GDM1 (cell line): ENCODE measurements at places on chromosomes 5 and 9.

DNA sequence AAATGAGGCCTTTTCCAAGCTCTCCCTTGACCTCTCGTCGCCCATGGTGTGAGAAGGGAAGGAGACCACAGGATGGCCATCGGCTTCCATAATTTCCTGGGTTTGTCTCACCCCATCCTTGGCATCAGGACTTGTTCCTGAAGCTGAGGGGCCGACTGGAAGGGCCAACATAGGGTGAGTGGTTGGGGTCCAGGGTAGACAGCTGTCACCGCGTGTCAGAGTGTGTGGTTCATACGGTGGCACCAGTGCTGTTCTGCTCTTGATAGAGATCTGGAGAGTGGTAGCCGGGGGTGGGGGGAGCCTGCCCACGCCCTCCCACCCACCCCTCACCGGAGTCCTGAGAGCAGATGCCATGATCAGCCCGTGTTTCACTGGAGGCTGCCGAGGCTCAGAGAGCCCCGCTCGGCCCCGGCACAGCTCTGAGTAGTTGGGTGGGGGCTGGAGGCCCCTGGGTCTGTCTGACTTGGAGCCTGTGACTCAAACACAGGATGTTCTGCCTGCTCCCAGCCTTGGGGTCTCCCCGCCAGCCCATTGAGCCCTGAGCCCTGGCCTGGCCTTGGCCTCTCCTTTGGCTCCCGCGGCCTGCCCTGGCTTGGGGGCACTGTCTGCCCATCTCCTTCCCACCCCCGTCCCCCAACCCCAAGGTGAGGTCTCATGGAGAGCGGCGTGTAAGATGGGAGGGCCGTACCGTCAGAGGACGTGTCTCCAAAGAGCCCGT, 53.1 kb upstream of the IER5L start:
- no peak for DNase-seq

DNA sequence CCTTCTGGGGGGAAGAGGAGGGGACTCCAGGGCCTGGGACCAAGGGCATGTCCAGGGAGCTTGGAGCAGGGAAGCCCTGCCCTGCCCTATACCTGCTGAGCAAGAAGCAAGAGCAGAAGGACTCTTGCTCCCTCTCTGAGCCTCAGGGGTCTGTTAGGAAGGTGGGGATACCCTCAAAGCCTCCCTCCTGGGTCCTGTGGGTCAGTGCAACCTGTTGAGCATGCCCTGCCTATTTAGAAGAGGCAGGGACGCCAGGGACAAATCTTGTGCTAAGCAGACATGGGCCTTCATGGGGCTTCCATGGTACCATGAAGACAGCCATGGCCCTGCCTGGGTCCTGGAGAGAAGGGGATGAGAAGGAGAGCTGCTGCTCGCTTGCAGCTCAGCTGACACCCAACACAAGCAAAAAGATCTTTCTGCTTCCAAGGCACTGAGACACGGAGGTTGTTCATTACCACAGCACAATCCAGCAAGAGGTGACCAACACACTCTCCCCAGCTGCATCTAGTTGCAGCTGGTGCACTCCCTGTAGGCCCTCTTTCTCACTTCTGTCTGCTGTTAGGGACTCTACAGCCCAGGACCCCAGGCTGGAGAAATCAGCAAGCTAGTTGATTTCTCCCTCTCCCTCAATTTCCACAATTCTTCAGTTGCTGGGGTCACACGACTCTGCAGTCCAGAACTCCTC, 39.3 kb downstream of the C9orf50 start:
- no peak for DNase-seq

DNA sequence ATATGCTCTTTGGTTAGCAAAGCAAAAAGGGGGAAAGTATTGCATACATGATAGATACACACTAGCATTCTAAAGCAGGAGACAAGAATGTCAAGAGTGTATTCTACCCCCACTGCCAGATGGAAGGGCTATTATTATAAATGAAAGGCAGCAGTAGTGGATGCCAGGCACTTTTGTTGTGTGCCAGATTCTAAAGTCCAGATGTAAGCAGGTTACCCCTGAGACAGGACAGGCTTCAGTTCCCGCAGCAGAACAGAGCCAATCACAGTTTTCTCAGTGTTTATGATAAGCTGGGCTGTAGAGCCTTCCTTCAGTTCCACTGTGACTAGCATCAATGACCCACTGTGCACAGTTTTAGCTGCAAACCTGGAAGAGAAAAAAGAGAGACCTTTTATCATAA, 226.6 kb upstream of the TBCA start:
- DNase-seq = no peak

DNA sequence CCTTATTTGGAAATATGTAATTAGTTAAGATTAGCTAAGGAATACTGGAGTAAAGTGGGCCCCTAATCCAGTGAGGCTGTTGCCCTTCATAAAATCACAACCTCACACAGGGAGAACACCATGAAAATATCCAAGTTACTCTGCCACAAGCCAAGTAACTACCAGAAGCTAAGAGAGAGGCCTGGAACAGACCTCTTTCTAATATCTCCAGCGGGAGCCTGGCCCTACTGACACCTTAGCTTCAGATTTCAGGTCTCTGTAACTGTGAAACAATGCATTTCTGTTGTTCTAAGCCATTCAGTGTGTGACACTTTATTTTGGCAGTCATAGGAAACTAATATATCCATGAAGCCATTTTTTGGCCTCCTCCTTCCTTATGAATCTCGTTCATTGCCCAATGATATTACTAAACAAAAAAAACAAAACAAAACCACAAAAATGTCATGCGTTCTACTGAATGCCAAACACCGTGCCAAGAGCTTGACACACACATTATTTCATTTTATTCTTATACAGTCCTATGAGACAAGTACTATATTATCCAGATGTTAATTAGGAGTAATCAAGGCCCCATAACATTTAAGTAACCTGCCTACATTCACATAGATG, 699.0 kb downstream of the MAT2B start:
- DNase-seq = no peak

DNA sequence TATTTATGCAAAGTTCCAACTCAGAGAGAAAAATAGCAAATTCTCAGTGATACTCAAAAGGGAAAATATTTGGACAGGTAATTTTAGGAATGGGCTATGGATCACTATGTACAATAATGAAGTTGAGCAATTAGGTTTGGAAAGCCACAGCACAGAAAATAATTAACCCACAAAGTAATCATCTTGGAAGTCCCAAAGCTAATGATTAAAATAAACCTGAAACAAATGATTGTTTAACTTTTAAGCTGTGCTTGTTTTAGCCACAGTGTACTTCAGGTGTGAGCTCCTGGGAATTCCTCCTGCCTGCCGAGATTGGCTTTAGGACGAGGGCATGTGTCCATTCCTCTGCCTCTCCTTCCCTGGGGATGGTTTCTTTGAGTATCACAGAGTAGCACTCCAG, 403.9 kb downstream of the ZSWIM6 start:
- no peak for DNase-seq

GRCh38 chr5:75654693-75655295, 43.5 kb downstream of the ANKDD1B start:
- DNase-seq = no peak

DNA sequence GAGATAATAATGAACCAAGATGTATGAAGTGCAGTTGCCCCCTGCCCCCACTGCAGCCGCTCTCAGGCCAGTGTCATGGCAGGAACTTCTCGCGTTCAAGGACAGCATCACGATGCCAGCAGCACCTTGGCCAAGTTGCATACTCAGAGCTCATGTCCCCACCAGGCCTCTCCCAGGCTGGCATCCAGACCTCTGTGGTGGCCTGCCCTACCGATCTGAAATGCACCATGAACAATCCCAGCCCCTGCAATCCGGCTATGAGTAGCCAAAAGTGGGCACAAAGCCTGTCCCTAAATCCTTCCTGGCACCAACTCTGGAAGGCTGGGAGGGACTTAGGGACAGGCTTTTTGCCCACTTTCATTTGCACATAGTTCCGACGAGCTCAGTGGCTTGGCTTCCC, 140.9 kb downstream of the PAX5 start:
- no peak for DNase-seq

- DNase-seq = no peak
These were observed 133.4 kb downstream of the PHF2 start for GRCh38 chr9:93709600-93710369.

DNA sequence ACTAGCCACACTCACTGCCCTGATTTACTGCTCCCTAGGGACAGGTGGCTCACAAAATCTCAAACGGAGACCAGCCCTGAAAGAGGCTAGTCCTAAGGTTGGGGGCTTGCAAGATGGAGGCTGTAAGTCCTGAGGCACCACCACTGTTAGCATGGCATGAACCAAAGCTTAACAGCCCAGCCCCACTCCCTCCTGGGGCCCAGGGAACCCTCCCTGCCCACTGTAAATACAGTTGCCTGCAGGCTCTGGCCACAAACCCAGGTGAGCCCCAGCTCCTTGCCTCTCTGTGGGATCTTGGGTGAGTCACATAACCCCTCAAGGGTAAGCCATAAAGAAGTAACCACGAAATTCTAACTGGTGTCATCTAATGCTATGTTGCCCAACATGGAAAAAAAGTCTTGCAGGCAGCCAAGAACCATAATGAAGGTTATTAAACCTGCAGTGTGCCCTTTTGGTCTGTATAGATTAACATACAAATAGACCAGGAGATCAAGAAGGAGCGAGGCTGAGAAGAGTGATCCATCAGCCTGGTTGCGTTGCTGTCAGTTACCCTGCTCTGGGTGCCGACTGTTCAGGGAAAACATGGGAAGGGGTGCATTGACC, 1.7 kb upstream of the POMT1 start:
- DNase-seq = no peak

DNA sequence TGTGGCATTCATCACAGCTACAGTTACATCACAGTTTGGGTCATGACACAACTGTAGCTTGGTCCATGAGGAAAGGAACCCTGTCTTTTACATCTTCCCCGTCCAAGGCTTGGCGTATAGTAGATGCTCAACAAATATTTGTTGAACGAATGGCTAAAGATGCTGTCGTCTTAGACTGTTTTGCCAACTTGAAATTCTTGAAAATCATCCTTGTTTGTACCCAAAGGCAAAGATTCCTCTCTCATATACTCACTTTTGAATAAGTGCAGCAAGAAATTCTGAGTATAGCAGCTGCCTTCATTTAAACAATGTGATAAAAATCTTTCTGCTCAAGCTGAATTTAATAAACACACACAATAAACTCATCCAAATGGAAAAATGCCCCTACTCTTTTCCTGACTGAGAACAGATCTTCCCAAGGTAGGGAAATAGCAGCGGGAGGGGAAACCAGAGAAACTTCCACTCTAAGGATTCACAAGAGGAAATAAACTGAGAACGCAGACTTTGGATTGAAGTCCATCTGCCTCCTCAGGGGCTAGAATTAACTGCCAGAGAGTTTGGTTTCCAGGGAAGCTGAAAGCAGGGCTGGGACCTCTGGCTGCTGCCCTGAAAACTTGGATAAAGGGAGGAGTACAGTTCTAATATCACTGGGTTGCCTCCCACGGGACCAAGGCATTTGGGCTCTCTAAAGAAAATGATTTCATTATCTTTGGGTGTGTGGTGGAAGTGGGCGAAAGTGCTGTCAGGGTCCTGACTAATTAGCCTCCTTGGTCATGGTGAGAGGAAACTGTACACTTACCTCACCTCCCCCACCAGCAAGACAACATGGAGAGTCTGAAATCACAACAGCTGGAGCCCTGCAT, 99.1 kb downstream of the DPYSL3 start:
- DNase-seq = no peak

- peak; percentile 81 for DNase-seq
These were observed 5.2 kb downstream of the SLC31A2 start for GRCh38 chr9:113155911-113156588.

- no peak for DNase-seq
These were observed 204.4 kb upstream of the TRIM32 start for GRCh38 chr9:116482740-116483139.

DNA sequence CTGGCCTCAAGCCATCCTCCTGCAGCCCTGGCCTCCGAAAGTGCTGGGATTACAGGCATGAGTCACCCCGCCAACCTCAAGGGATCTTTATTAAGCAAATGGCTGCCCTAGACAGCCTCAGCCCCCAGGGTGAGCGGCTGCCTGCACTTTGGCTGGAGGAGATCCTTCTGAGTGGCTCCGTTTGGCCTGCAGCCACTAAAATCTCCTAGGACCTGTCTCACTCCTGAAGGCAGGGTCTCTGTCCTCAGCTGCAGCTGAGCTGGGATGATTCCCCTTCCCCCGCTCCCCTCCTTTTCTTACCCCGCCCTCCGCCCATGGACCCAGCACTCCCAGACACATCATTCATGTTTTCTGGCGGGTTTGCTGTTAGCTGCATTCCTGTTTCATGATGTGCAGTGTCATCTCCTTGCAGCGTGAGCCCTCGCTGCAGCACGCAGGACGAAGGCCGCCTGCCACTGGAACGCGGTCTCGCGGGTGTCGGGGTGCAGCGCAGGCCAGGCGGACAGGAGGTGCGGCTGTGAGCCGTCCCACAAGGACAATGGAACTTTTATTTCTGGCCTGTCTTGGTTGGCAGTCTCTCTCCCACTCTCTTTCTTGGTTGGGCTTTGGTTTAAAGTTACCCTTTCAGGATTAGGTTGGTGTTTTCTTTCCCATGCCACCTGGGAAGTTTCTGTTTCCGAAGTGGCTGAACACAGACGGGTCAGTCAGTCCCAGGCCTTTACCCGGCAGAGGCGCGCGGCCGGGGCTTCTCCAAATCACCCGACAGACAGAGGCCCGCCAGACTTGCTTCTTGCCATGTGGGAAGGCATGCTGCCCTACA, 137.1 kb downstream of the FOXD1 start:
- DNase-seq = no peak

- no peak for DNase-seq
These were observed 74.8 kb upstream of the PIK3R1 start for GRCh38 chr5:68140763-68141162.

GRCh38 chr5:122101636-122102285, 23.7 kb upstream of the LOX start:
- DNase-seq = peak; percentile 33

- DNase-seq = no peak
These were observed 9.0 kb downstream of the MYMK start for GRCh38 chr9:133515615-133516255.

- DNase-seq = no peak
These were observed 130.7 kb downstream of the PRKACG start for GRCh38 chr9:68883224-68883623.

DNA sequence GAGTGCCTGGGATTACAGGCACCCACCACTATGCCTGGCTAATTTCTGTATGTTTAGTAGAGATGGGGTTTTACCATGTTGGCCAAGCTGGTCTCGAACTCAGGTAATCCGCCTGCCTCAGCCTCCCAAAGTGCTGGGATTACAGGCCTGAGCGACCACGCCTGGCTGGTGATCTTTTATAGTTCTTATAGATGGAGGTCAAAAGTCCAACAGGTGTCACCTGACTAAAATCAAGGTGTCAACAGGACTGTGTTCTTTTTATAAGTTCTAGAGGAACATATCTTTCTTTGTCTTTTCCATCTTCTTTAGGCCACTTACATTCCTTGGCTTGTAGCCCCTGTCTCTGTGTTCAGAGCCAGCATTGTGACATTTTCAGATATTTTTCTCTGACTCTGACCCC, 155.5 kb upstream of the SLC12A2 start:
- no peak for DNase-seq

DNA sequence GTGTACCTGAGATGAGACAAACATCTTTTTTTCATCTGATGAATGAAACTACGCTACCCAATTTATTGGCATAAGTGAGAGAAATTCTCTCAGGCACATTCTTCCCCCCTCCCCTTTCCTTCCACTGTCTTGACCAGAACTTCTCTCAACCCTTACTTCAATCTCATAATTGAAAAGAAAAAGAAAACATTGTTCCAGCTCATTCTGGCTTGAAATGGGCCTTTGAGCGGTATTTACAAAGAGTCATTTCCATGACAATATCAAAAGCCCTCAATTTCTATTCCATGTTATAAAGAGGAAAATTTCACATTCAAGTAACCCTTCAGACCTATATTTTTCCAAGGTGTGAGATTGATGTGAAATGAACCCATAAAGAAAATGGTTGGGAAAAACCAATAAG, 145.9 kb downstream of the PCSK1 start:
- DNase-seq = no peak

GRCh38 chr9:74810200-74810599, 77.5 kb downstream of the TRPM6 start:
- no peak for DNase-seq
